Stimulated activated CD4-positive, alpha-beta T cell treated with anti-CD3 and anti-CD28 coated beads, TNF-alpha, amount 100 ng/mL, for 1 hour (primary cell): ENCODE measurements at places on chromosomes 7 and 10.

GRCh38 chr10:110032801-110033700, 25.3 kb downstream of the ADD3 start:
- no peak for DNase-seq

DNA sequence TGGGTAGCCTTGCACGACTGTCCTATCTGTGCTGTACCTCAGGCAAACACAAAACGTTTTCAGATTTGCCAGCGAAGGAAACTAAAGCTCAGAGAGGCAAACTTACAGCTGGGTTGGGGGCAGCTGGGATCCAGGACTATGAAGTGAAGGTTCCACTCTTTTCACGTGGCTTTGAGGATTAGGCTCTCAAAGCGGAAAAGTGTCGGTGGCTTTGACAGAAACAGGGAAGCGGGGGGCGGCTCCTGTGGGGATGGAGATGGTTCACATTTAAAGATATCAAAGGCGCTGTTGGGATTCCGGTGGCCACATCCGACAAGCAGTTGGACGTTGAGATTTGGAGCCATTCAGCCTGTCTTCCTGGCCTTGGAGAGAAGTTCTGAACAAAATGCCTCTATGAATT, 958.3 kb upstream of the ZNF722 start:
- no peak for DNase-seq

DNA sequence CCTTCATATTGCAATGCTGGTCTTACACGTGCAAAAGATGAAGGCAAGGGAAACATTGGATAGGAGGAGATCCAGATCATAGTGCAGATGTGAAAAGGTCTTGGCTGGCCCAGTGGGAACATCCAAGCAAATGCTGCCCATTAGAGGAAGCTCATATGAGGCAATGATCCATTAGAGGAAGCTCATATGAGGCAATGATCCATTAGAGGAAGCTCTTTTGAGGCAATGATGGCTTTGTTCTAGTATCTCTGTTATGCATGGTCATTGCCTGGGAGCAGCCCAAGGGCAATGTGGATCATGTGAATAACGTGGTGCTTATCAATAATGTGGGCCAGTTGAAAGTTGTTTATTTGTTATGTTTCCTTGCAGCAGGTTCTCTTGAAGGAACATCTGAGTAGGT, 37.8 kb downstream of the STEAP4 start:
- no peak for DNase-seq

DNA sequence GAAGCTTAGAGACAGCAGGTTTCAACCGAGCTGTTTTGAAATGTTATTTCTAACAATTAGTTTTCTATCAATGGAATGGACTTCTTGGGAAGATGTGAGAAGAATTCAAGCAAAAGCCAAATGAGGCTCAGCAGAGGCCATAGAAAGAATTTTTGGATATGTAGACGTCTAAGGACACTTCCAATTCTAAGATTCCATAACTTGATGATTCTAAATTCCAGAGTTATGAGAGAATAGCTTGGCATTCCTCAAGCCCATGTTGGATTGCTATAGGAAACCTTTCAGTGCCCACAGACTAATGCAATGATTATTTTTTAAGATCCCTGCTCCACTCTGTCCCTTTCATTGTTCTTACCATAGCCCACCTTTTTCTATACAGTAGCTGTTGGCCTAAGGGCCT, 77.2 kb upstream of the PALS2 start:
- no peak for DNase-seq

DNA sequence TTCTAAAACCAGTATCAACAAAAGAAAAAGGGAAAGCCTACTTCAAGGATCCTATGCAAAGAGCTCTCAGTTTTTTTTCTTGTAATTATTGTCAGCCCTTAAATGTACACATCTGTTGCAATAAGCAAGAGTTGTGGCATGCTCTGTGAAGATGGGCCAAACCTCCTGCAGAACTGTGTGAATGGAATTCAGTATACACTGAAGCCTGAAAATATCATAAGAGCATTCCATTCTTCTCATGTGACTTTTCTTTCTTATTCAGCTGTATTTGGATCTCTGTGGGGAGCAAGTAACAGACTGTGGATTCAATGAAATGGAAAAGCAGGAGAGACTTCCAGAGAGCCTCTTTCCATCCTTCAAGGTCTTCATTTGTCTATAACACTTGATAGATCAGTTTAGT, 130.7 kb downstream of the SAMD9 start:
- no peak for DNase-seq

DNA sequence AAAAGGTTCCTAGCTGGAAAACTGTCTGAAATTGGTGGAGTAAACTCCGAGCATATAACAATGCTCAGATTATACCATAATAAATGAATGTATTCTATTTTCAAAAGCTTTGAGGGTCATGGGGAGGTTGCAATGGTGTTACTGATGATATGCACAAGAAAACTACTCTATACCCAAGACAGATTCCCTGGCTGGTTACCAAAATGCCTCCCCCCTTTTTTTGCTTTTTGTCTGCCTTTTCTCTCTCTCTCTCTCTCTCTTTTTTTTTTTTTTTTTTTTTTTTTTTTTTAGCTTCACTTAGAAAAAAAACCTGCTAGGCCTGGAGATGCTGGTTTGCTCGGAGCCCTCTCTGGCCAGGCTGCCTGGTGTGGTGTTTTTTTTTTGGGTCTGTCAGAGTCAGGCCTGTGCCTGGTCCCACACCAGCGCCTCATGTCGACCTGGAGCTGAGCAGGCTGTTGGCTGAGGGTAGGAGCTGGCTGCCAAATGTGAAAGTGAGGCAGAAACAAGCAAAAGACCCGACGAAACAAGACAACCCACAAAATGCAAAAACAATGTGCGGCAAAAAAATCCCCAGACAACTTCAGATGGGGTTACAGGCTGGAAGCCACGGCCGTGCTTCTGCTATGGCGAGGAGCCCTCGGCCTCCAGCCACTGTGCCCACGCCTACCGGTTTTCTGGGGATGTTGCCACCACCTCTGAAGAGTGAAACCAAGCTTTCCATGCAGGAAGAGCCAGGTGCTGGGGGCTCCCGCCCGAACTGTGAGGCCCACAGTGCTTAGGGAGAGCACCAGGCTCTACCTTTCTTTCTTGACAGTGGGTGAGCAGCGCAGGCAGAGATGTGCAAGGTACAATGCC, 59.9 kb upstream of the EFCAB10 start:
- no peak for DNase-seq

GRCh38 chr7:50646069-50646468, 80.9 kb upstream of the DDC start:
- no peak for DNase-seq

GRCh38 chr10:125064681-125065492, 95.5 kb downstream of the CTBP2 start:
- DNase-seq, result no peak

DNA sequence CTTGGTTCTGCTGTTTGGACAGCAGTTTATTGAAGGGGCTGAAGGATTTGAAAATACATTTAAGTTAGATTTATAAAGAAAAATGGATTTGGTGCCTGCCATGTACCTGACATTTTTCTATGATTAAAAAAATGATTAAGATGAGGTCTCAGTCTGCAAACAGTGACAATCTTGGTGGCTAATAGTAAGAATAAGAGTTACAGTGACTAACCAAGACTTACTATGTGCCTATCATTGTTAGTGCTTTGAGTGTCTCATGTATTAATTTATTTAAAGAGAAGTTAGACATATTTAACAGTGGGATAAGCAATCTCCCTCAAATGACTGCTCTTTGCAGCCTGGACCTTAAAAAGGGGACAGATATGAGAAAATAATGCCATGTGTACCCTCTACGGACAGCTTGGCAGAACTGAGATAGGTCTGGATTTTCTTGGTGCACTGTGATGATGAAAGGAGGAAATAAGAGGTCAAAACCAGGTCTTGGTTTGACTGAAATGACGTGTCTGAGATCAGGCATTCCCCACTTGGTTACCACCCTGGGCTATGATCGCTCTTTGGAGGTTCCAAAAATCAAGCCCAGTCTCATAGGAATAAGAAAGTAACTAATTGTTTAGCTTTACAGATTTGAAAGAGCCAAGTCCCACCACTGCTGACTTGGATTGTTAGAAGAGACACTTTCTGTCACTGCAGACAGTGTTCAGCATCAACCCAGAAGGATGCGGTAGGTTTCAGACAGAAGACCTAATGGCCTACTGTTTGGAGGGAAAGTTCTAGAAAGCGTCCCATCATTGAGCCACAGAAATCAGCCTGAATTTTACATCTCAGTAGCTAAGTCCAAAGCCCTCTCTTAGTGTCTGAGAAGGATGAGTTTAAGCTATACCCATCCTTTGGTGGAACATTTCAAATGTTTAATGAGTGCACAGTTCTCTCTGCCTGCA, 2.1 kb downstream of the CASP7 start:
- DNase-seq, result no peak

DNA sequence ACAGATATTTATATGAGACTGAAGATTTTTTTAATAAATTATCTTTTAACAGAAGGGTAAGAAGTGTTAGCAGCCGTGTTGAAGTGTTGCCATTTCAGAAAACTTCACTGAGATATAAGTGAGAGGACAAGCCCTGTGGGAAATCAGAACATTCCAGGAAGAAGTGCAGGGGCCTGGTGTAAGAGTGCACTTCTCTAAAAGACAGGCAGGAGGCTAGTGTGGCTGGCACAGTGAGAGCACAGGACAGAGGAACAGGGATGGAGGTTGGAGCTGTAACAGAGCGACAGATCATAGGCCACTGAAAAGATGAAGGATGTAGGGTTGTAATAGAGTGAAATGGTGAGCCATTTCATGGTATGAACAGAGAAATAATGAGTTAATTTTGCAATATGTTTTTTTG, 608.9 kb downstream of the SORCS1 start:
- DNase-seq, result no peak

DNA sequence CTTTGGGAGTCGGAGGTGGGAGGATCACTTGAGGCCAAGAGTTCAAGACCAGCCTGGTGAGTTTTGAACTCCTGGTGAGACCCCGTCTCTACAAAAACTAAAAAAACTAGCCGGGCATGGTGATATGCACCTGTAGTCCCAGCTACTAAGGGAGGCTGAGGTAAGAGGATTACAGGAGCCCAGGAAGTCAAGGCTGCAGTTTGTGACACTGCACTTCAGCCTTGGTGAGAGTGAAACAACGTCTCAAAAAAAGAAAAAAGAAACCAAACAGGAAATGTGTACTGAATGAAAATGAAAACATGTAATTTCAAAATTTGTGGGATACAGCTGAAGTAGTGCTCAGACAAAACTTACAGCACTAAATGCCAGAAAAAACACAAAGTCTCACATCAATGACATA, 7.6 kb downstream of the ARHGAP12 start:
- no peak for DNase-seq

GRCh38 chr10:77699080-77699645, 61.6 kb upstream of the KCNMA1 start:
- DNase-seq, result no peak

DNA sequence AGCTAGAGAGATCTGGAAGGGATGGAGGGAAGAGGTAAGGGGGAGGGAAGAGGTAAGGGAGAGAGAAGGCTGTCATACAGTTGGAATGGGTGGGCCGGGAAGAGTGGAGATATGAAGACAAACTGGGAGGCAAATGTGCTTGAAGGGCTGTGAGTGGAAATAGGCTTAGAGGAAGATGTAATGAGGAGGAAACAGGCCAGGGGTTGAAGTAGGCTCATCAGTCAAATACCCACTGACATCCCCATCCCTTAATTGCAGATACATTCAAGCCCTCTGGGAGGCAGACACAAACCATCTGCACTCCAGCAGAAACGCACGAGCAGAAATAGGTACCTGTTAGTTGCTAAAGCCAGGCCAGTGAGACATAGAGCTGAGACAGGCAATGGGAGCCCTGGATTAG, 2.1 kb downstream of the SYNPO2L start:
- DNase-seq, result no peak

GRCh38 chr10:52313256-52313932, 687 bp upstream of the DKK1 start:
- DNase-seq, result no peak

- DNase-seq, result no peak
Measured at GRCh38 chr7:18402488-18403183, 92.9 kb upstream of the HDAC9 start.

DNA sequence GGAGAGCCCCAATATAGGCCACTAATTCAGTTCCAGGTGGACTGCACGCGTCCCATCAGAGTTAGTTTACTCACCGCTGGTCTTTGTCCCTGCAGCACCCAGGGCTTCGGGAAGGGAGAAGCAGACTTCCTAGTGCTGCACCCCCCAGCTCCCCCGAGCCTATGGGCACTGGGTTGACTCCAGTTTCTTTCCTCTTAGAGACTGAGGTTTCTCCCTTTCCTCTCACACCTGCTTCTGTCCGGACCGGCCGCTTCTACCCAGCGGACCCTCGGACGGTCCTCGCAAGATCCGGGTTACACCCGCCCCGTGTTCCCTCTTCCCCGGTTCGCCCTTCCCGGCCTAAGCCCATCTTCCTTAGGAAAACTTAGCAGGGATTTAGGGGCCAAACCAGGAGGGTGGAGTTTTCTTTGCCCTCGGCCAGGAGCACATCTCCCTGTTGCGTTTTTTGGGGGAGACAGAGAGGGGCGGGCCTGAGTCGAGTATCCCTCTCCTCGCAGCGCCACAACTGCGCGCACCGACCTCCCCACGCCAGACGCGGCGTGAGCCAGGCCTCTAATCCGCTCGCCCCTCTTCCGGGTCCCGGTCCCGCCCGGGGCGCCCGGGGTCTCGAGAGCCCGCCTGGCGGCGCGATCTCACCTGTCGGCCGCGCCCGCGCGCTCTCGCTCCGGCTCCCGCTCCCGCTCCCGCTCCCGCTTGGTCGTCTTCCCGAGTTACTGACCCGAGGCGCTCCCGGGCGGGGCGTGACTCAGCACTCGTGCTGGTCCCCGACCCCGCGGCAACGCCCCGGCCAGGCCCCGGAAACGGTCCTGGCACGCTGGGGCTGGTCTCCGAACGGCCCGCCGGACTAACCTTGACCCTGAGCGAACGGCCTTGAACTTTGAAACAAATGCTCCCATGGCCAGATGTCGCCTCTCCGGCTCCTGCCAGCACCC, at the start of gene AIFM2:
TSS of gene AIFM2 (minus strand) at position 728 of the 932 bp plus-strand sequence. CDS start 8,741 bp downstream, outside the sequence.
- no peak for DNase-seq

GRCh38 chr10:132807621-132808049, 21.7 kb upstream of the NKX6-2 start:
- no peak for DNase-seq

DNA sequence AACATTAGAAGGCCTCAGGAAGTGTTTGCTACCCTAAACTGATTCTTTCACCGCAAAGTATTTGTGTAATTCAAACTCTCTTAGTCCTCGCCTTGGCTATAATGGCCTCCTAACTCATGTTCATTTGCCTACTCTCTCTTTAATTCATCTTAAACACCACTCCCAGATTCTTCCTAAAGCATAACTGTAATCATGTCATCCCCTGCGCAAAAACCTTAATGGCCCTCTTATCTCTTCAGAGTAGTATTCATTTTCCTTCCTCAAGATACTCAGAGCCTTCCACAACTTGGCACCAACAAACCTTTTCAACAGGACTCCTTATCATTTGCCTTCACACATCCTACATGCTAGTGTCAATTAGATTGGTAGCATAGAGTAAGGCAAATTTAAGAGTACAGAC, 42.9 kb downstream of the CSTF2T start:
- DNase-seq, result no peak

DNA sequence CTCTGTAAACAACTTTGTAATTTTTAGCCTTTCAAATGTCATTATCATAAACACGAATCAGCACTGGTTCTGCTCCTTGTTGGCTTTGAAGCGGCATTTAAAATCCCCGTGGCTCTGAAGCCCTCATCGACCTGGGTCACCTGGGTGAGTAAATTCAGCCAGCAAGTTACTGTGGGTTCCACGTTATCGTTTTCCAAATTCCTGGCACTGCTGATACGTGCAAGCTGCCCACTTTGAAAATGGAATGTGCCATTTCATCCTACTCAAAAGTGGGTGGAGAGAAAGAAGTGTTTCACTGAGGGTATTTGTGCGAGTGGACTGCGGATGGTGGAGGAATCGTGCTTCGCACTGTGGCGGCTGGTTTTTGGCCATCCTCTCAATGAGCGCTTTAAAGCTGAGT, 281.7 kb downstream of the KLF6 start:
- no peak for DNase-seq

GRCh38 chr10:122062831-122063674, 74.1 kb downstream of the TACC2 start:
- no peak for DNase-seq
